Kasumi-1 (cell line): ENCODE measurements at places on chromosomes 2 and 18.

GRCh38 chr2:13067508-13067907, 350.8 kb downstream of the TRIB2 start:
- DNase-seq: no peak

GRCh38 chr18:23133860-23134779, 1.2 kb upstream of the CABLES1 start:
- DNase-seq: peak; percentile 37

- DNase-seq: peak; percentile 45
Observed at GRCh38 chr2:191690327-191690726, 12.4 kb downstream of the NABP1 start.

DNA sequence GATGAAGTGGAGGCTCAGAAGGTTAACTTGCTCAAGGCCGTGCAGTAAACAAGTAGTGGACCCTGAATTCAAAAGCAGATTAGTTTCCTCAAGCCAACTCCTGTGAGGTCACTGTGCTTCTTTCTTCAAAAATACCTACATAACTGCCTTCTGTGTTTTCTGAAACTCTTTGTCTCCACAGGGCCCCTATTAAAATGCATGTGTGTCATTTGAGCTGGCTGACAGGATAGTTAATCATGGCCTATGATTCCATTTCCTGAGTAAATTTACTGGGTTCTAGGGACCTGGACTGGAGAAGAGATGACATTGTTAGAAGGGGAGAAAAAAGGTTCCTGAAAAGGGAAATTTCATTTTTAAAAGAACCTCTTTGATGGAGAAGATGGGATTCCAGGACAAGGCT, 12.9 kb upstream of the DTNA start:
- no peak for DNase-seq

- DNase-seq: no peak
Observed at GRCh38 chr2:224412141-224413015, 10.5 kb upstream of the FAM124B start.

DNA sequence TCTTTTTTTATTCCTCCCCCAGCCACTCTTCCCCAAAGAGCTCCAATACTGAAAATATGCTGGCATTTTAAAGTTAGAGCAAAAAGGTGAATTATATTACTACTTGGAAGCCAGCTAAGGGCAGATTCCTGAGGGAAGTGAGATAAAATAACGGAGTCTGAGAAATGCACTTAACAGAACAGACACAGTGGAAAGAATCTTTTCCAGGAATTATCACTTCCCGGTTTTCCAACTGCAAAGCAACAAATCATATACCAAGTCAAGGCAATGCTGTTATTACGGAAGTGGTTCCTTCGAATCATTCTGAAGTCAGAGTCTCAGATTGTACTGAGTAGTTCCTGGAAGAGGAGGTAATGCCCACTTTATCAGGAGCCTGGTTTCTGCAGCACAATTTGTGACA, 435.0 kb upstream of the SPRED2 start:
- no peak for DNase-seq
